RCC 7860 (cell line): ENCODE measurements at places on chromosomes 5 and 9.

GRCh38 chr5:154411338-154411737 is 34.5 kb upstream of the SAP30L start:
- DNase-seq = no peak

GRCh38 chr5:91024727-91025126 is 358.4 kb downstream of the ARRDC3 start:
- DNase-seq = no peak

DNA sequence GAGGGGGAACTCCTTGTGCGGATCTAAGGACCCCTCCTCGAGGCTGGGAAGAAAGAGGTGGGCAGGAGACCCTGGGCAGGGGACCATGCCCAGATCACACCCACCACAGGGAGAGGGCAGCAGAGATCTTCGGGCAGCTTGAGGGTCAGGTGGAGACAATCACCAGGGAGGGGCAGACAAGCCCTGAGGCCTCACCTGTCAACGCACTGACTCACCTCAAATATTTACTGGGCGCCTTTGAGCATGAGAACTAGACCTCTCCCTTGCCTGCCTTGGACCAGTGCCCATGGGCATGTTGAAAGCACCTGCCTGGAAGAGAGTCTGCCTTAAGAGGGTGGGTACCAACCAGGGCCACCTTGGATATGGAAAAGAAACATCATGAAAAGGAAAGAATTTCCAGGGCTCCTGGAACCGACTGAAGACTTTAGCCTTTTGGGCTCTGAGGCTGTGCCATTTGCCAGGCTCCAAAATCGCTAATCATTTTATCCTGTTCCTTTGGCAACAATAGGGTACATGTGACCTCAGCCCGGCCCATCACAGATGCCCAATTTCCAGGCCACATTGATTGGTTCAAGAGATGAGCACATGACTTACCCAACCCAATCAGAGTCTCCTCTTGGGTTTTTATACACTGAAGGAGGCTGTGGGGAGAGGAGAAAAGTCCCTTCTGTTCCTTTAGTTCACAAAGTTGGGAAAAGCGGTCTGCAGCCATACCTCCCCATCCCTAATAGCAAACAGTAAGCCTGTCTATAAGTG is 10.4 kb upstream of the SPINK4 start:
- no peak for DNase-seq

DNA sequence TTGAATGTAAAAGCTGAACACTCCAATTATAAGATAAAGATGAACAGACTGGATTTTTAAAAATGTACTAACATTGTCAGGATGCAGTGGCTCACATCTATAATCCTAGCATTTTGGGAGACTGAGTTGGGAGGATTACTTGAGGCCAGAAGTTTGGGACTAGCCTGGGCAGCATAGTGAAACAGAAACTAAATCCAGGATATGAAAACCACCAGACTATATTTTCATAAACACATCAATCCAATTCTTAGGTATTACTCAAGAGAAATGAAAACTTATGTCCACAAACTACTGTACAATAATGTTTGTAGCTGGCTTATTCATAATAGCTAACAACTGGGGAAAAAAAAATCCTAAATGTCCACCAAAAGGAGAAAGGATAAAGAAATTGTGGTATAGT is 26.8 kb upstream of the NAA35 start:
- DNase-seq = no peak

DNA sequence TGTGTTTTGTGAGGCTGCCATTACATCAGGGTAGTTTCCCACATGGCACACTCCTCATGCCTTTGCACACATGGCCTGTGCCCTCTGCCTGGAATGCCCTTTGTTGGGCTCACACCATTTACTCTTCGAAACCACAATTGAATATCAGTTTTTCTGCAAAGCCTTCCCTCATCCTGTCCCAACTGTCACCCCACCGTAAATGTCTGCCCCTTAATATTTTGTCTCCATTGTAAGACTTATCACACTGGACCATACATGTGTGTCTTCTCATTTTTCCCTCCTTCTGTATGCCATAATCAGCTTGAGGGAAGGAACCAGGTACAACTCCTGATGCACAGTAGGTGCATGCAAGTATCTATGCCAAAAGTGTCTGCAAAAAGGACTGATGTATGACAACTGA is 62.7 kb upstream of the TMEM252 start:
- no peak for DNase-seq
